Lung (tissue), 17 donors: ENCODE measurements at places on chromosomes 2 and 18. TPM values are rescaled to one million over a fixed set of nuclear protein-coding genes. Genes with fewer than 3 reads are reported as not detected.
A peak's percentile ranks its signal among the peaks of the same experiment; 100 is the strongest.

GRCh38 chr2:106061611-106062349 is 132.3 kb downstream of the UXS1 start:
- peak; percentile 73 for DNase-seq
- no peak overlapping the region for H3K4me3 ChIP-seq
- peaks cover 27% of the 10 kb centered on the region for H3K4me1 ChIP-seq
- no peaks in the 10 kb centered on the region for H3K36me3 ChIP-seq
- no peak overlapping the region for H3K27ac ChIP-seq

- H3K27ac ChIP-seq = no peak overlapping the region
- no peaks in the 10 kb centered on the region for H3K36me3 ChIP-seq
- no peak overlapping the region for H3K4me3 ChIP-seq
- H3K4me1 ChIP-seq = peaks cover 6% of the 10 kb centered on the region
- peak; percentile 90 for DNase-seq
These were observed 239.9 kb downstream of the CYRIA start for GRCh38 chr2:16425462-16426336.

Gene MAP3K19
- 11.0 TPM for total RNA-seq

GRCh38 chr2:60488291-60488690 is 65.2 kb downstream of the BCL11A start:
- peaks cover 2% of the 10 kb centered on the region for H3K4me1 ChIP-seq
- no peaks in the 10 kb centered on the region for H3K36me3 ChIP-seq
- no peaks in the 10 kb centered on the region for H3K27me3 ChIP-seq

GRCh38 chr2:189097934-189098333 is 81.6 kb downstream of the COL5A2 start:
- H3K4me1 ChIP-seq = peaks cover under 1% of the 10 kb centered on the region
- H3K27ac ChIP-seq = no peak overlapping the region
- H3K4me3 ChIP-seq = no peak overlapping the region
- H3K36me3 ChIP-seq = no peaks in the 10 kb centered on the region

Gene SGO2
- total RNA-seq = 7.2 TPM

DNA sequence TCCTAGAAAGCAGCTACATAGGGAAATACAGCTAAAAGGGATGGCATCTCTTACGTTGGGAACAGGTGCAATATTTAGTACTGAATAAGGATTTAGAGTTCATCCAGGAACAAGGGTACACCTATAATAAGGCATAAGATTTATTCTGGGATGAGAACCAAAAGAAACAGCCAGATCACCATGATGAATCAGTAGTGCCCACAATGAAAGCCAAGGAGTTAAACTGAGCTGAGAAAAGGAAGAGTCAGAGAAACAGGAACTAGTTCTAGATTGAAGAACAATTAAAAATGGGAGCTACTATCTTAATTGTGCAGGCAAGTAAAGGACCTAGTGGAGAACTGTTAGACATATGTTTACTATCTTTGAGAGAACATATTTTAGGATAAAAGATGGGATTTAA is 692.3 kb downstream of the LRP1B start:
- no peaks in the 10 kb centered on the region for H3K4me1 ChIP-seq
- H3K36me3 ChIP-seq = no peaks in the 10 kb centered on the region
- DNase-seq = no peak
- H3K4me3 ChIP-seq = no peak overlapping the region
- no peak overlapping the region for H3K27ac ChIP-seq
- H3K27me3 ChIP-seq = no peaks in the 10 kb centered on the region

Gene IL36B
- total RNA-seq = not detected

- H3K27me3 ChIP-seq = peaks cover 28% of the 10 kb centered on the region
- DNase-seq = no peak
- no peak overlapping the region for H3K4me3 ChIP-seq
- no peaks in the 10 kb centered on the region for H3K4me1 ChIP-seq
- H3K27ac ChIP-seq = no peak overlapping the region
These were observed 2.1 kb upstream of the KCNJ3 start for GRCh38 chr2:154696369-154696768.
